ENCODE measurements at places on chromosomes 1 and 21.

DNA sequence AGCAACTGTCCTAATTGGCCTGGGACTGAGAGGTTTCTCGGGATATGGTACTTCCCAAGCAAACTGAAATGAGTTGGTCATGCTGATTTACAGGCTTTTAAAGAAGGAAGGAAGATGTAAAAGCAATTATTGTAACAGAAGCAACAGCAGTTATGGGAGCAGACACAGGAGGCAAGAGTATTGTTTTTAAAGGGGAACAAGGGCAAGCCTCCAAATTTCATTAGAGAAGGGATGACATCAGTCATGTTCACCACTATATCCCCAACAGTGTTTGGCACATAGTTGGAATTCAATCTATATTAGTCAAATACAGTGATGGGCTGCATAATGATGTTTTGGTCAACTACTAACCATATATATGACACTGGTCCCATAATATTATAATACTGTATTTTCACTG lies 46.0 kb upstream of the JUN start:
- no peak for DNase-seq

- no peak for DNase-seq
Measured at GRCh38 chr1:193216920-193217319, 30.5 kb upstream of the B3GALT2 start.

DNA sequence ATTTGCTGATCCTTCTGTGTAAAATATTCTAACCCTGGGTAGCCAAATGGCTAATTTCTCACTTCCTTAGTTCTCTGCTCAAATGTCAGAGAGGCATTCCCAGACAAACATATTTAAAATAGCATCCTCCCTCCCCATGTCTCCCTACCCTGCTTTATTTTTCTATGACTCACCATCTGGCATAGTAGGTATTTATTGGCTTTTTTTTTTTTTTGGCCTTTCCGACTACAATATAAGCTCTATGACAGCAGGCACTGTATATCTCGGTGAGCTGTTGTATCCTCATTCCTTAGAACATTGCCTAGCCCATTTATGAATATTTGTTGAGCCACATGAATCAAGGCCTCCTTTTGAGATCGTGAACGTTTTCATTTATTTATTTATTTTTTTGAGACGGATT lies 1.5 kb upstream of the NEK7 start:
- peak; percentile 88 for DNase-seq

DNA sequence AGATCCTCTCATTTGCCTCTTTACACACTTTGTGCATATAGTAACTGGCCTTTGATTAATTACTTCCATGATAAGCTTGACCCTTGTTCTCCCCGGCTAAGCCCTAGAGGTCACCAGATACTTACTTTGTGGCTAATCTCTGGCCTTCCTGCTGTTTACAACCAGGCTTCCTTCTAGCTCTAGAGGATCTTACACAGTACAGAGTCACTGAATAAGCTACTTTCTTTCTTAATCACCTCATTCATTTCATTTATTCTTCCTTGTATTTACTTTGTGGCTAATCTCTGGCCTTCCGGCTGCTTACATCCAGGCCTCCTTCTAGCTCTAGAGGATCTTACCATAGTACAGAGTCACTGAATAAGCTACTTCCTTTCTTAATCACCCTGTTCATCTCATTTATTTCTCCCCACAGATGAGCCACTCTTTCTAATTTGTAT lies 144.3 kb upstream of the C1orf21 start:
- DNase-seq, result peak; percentile 69

DNA sequence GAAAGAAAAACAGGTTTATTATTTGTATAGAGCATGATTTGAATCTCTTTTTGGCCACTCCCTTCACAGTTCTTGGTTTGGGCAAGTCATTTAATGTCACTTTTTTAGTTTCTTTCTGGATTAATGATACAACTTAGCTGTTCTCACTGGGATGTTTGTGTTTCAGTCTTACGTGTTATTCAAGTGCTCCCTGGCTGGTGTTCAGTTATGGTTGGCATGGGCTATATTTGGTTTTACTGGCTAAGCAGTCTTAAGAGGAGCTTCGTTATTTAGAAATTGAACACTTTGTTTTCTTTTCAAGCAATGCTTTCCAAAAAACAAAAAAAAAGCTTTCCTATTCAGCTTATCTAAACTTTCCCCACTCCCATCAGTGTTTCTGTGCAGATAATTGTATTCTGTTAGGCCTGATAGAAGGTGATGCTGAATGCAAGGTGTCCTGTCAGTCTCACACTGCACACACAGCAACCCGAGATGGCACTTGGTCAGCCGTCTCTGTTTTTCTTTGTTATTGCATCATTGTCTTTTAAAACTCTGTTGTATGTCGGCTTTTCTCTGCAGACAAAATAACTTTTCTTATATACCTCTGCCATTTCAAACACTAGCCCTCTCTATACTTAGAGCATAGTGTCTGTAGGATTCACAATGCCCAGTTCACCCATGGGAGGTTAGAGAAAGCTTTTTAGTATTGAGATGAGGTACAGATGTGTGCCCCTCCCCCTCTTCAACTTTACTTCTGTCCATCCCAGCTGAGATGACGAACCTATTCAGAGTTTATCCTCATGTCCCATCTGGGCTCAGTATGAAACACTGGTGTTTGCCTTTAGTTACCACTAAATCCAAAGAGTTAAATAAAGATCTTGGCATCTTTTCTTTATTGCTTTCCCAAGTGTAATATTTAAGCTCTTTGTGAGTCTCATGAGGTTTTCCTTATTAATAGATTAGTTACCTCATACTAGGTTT lies 80.2 kb downstream of the VPS13D start:
- DNase-seq, result peak; percentile 33

DNA sequence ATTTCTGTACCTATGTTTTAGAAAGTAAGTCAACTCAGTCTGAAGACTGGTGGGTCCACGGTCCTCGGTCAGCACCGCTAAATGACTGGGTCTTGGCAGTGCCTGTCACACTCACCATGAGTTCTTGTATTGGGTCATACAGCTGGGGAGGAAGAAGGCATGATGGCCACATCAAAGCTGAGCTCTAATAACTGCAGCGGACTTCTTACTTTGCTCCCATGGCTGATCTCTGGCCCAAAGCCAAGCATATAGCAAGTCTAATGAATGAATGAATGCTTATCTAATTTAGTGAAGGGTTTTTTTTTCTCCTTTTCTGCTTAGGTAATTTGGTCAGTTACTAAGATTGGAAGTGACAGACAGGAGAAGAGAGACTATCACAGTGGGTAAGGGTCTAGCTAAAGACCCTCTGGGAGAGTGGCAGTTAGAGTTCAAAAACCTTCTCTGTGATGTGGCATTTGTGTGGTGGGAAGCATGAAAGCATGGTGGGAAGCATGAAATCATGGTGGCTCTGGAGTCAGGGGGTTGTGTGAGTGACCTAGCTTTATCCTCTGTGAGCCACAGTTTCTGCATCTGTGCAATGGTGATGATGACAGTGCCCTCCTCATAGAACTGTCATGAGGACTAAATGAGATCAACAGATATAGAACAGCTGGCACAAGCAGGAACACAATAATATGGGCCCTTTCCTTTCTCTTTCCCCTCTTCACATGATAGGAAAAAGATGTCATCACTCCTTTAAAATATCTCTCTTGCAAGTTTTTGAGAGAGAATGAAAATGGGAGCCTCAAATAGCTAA lies 78.9 kb upstream of the JAK1 start:
- DNase-seq, result no peak

GRCh38 chr1:36094621-36095061 lies 5.9 kb downstream of the ADPRS start:
- DNase-seq, result no peak

Measured in endothelial cell of umbilical vein (primary cell).